CD4-positive, alpha-beta T cell (primary cell): ENCODE measurements at places on chromosomes 11 and 22.

DNA sequence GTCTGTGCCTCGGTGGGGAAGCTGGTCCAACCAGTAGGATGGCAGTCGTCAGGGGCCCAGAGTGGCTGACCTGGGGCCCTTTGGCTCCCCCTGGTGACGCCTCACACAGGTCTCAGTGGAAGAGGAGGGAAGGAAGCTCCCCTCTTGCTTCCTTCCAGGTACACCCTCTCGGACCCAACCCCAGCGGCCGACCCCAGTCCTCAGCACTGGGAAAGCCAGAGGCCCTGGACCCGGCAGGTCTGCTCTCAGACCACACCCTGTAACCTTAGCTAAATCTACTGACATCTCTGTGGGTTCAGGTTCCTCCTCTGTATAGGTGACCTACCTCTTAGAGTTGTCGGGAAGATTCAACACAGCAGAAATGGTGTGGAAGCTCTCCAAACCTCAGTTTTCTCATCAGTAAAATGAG, 3.4 kb upstream of the SCUBE1 start:
- DNase-seq, result peak; percentile 52

GRCh38 chr22:48450188-48450825, 1377.4 kb downstream of the BRD1 start:
- DNase-seq, result no peak

GRCh38 chr11:9710852-9711251, 47.0 kb downstream of the SWAP70 start:
- no peak for DNase-seq

- DNase-seq, result no peak
Measured at GRCh38 chr11:69483691-69484426, 2.4 kb downstream of the LINC01488 start.

DNA sequence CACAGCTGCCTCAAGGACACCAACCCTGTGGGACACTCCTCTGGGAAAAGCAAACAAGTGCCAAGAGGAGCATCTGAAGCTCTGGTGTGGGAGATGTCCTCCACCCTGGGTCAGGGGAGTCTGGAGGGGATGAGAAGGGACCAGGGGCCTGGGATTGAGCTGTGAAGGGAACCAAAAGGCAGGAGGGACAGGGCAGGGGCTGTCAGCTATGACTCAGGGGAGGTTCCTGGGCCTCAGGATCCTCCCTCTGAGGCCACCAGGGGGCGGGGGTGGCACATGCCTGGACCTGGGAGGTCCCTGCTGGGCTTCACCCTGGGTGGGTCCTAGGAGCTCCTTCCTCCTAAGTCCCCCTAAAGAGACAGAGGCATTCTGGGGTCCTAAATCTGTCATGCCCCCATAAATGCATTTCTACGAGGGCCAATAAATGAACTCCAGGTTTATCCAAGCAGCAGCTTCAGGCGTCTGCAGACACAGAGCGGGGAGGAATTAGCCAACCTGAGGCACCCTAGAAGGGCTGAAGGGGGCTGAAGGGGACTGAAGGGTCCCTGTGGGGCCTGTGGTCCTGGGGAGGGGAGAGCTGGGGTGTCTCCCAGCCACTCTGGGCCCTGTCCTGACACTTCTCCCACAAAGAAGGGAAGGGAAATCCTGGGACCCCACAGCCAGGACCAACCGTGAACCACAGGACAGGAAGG, 31.9 kb upstream of the IGLL5 start:
- DNase-seq, result peak; percentile 11

- no peak for DNase-seq
Measured at GRCh38 chr22:30564761-30565119, 9.7 kb downstream of the GAL3ST1 start.

GRCh38 chr11:10751581-10751940, 515 bp downstream of the CTR9 start:
- DNase-seq, result no peak
